ENCODE measurements at places on chromosomes 16 and 17. TPM values are rescaled to one million over a fixed set of nuclear protein-coding genes. Genes with fewer than 3 reads are reported as not detected.

The RAD51D gene
- 9.7 TPM for polyA plus RNA-seq

DNA sequence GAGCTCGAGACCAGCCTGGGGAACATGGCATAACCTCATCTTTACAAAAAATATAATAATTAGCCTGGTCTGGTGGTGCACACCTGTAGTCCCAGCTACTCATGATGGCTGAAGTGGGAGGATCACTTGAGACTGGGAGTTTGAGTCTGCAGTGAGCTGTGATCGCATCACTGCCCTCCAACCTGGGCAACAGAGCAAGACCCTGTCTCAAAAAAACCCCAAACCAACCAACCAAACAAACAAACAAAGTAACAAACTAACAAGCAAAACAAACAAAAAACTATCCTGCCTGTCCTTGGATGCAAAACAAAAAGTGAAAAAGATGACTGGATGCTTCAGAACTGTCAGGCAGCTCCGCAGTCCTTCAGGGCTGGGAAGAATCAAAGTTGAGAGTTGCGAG, 5.7 kb upstream of the NGFR start:
- H3K27ac ChIP-seq, result no peak overlapping the region
- H3K4me3 ChIP-seq, result no peak overlapping the region
- H3K36me3 ChIP-seq, result no peaks in the 10 kb centered on the region
- H3K4me1 ChIP-seq, result no peaks in the 10 kb centered on the region
- peaks cover 67% of the 10 kb centered on the region for H3K27me3 ChIP-seq
- no peak for DNase-seq

DNA sequence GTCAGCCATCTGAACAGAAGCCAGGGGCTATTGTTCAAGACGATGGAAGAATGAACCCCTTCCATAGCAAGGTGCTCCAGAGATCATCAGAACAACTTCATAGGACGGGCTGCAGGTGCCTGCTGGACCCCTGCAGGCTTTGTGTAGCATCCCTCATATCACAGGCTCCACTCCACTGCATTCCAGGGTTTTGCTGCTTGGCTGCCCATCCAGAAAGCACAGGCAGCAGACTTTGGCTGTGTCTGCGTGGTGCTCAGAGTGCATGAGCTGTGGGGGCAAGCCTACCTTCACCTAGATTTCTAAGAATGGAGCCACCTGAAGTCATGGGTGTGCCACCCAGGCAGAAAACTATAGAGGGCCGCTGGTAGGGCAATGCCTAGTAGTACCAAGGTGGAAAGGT, 93.9 kb upstream of the NLRP1 start:
- H3K27me3 ChIP-seq, result peaks cover 6% of the 10 kb centered on the region
- no peak overlapping the region for H3K4me3 ChIP-seq
- no peak overlapping the region for H3K27ac ChIP-seq
- H3K4me1 ChIP-seq, result no peaks in the 10 kb centered on the region

DNA sequence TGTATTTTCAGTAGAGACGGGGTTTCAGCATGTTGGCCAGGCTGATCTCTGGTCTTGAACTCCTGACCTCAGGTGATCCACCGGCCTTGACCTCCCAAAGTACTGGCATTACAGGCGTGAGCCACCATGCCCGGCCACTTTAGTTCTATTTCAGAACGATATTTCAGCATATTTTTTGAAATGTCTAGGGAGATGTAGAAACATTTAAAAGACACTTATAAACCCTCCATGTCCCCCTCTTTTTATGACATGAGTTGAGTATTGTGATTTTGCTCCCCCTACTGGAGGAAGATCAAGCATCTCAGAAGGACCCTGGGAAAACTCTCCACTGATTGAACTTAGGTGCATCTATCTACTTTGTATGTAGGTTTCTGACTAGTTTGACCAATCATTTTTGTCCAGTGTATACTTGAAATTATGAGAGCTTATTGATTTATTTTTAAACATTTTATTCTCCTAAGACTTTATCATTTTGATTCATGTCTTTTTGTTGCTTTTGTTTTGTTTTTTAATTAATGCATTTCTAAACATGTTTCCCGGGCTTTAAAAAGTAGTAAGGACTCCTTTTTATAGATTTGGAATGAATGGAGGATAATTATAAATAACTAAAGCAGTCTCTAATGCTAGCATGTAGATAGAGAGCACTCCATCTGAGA, 105.1 kb downstream of the CHD9 start:
- no peak overlapping the region for H3K27ac ChIP-seq
- DNase-seq, result peak; percentile 73
- H3K27me3 ChIP-seq, result no peaks in the 10 kb centered on the region
- H3K4me3 ChIP-seq, result no peak overlapping the region
- H3K4me1 ChIP-seq, result no peaks in the 10 kb centered on the region

GRCh38 chr16:88929091-88929445, 47.9 kb downstream of the CBFA2T3 start:
- no peak overlapping the region for H3K27ac ChIP-seq
- H3K4me1 ChIP-seq, result no peaks in the 10 kb centered on the region
- H3K27me3 ChIP-seq, result no peaks in the 10 kb centered on the region
- DNase-seq, result peak; percentile 43
- no peaks in the 10 kb centered on the region for H3K36me3 ChIP-seq

GRCh38 chr17:39671651-39672521, 3.6 kb downstream of the PNMT start:
- no peak overlapping the region for H3K4me3 ChIP-seq
- no peaks in the 10 kb centered on the region for H3K36me3 ChIP-seq
- H3K27ac ChIP-seq, result peak overlapping the region; percentile 51
- H3K4me1 ChIP-seq, result peaks cover 2% of the 10 kb centered on the region
- peaks cover 14% of the 10 kb centered on the region for H3K27me3 ChIP-seq

DNA sequence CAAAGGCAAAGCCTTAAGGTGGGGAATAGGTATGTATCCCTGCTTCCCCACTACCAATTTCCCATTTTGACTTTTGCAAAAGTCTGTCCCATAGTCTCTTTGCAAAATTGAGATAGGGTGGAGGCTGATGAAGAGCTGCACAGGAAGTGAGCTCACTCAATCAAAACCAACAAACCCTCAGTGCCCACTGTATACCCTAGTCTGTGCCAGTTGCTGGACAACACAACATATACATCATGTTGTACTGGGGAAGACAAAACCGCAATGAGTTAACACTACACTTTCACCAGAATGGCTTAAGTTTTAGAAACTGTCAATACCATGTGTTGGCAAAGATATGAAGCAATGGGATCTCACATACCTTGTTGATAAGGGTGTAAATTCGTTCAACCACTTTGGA, 40.4 kb upstream of the AXIN2 start:
- DNase-seq, result no peak
- H3K36me3 ChIP-seq, result no peaks in the 10 kb centered on the region
- H3K27ac ChIP-seq, result no peak overlapping the region
- no peak overlapping the region for H3K4me3 ChIP-seq
